ENCODE measurements at places on chromosomes 12 and 14.

DNA sequence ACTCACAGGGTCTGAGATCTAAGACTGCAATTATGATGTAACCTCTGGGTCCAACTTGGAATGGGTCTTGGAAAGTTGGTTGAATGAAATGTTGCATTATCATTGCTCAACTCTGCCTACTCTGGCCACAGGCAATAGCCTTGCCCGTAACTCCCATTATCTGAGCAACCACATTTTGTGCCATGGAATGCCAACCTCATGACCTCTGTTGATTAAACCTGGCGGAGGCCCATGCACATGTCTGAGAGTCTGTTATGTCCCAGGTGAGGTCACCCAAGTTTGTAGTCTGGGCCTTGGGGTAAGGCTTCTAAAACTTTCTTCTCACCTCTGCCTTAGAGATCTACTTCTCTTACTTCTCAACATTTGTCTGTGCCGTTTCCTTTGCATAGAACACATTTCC, 140.9 kb downstream of the TBX5 start:
- DNase-seq = no peak

- DNase-seq = no peak
Observed at GRCh38 chr14:84064316-84065125, 1465.4 kb upstream of the FLRT2 start.

GRCh38 chr12:6120796-6121473, 3.5 kb downstream of the VWF start:
- no peak for DNase-seq

DNA sequence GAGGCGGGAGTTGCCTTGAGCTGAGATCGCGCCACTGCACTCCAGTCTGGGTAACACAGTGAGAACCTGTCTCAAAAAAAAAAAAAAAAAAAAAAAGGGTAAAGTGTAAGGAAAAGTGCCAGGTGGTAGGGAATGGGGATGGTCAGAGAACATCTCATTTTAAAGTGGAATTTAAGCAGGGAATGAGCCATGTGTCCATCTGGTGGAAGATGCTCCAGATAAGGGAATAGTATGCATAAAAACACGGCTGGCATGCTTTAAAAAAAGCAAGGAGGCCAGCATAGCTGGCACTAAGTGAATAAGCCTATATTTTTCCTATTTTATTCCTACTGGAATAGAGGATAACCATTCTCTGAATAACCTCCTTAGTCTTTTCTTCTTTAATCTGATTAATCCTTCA, 33.7 kb downstream of the FAM186A start:
- no peak for DNase-seq

DNA sequence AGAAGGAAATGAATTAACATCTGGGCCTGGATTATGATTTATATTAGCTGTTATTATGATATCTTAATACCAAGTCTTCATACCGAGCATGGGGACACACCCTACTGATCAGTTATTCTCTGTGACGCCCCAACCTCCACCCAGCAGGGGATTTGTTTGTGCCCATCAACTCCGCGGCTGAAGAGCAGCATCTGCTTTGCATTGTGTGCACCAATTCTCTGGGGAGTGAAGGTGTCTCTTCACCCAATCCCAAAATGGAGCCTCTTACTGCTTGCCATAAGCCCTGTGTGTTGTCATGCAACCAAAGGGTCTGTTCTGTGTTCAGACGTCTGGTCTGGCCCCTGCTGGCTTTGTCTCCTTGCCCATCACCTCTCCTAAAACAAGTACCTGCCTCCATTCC, 25.4 kb downstream of the DHRS2 start:
- no peak for DNase-seq
